ENCODE measurements at places on chromosomes 3 and 15. TPM values are rescaled to one million over a fixed set of nuclear protein-coding genes. Genes with fewer than 3 reads are reported as not detected.

The BUB1B gene
- 2.3 TPM for total RNA-seq

The ELP6 gene
- 13.4 TPM for total RNA-seq

The PXYLP1 gene
- total RNA-seq: 8.7 TPM

The DZIP1L gene
- total RNA-seq: 0.96 TPM

The POPDC2 gene
- not detected for total RNA-seq

The LRRC31 gene
- 0.24 TPM for total RNA-seq

The GOLGA6L26 gene
- under 0.01 TPM for total RNA-seq

The NOX5 gene
- total RNA-seq: not detected

The MAPK6 gene
- total RNA-seq: 215 TPM

The SLC22A13 gene
- 0.24 TPM for total RNA-seq

The RARRES1 gene
- total RNA-seq: 0.85 TPM

The VPS39 gene
- 27.2 TPM for total RNA-seq

The MUC20 gene
- 1.7 TPM for total RNA-seq

The NEK11 gene
- 7.0 TPM for total RNA-seq

The LNP1 gene
- total RNA-seq: 0.48 TPM

The GOLGA8K gene
- total RNA-seq: not detected

The COPS2 gene
- 57.8 TPM for total RNA-seq

The GOLGA8S gene
- total RNA-seq: not detected

The GP5 gene
- total RNA-seq: not detected

The IGSF11 gene
- total RNA-seq: not detected

The CYP8B1 gene
- total RNA-seq: not detected

The PTPRG gene
- total RNA-seq: 14.7 TPM

The GOLGA6D gene
- not detected for total RNA-seq

The THRB gene
- total RNA-seq: 10.0 TPM

The CCR8 gene
- total RNA-seq: not detected

The P2RY12 gene
- not detected for total RNA-seq

The STAB1 gene
- total RNA-seq: 0.24 TPM

The OXSR1 gene
- total RNA-seq: 59.5 TPM

The FAIM gene
- total RNA-seq: 6.0 TPM

The PLCB2 gene
- total RNA-seq: not detected

The ACAP2 gene
- total RNA-seq: 58.2 TPM

All from tracheal epithelial cell (primary cell).